Cerebellar nuclear complex (tissue), 1 donor: ENCODE measurements at places on chromosomes 11 and 22.

- no peak for DNase-seq
These were observed 13.6 kb upstream of the CD3E start for GRCh38 chr11:118290923-118291322.

DNA sequence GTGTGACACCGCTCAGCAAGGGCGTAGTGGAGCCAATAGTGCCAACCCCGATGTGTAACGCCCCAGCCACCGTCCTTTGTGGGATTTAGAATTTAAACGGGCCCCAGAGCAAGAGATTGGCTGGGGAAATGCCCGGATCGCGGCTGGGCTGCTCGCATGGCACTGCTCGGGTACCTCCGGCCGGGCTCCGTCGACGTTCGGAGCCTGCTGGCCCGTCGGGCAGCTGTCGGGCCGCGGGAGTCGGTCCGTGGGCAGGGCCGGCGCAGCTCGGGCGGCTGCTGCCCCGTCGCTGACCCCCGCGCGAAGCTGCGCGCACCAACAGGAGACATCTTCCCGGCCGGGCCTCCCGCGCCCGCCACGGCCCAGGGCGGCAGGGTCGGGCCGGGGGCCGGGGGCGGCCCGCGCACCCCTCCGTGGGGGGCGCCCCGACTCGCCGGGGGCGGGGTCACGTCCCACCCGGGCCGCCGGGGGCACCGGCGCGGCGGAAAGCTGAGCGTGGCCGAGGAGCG, 1.3 kb upstream of the KDM2A start:
- no peak for DNase-seq

GRCh38 chr22:19448076-19448607, 631 bp upstream of the C22orf39 start:
- peak; percentile 40 for DNase-seq

GRCh38 chr11:8265681-8266241, 2.1 kb upstream of the LMO1 start:
- no peak for DNase-seq

DNA sequence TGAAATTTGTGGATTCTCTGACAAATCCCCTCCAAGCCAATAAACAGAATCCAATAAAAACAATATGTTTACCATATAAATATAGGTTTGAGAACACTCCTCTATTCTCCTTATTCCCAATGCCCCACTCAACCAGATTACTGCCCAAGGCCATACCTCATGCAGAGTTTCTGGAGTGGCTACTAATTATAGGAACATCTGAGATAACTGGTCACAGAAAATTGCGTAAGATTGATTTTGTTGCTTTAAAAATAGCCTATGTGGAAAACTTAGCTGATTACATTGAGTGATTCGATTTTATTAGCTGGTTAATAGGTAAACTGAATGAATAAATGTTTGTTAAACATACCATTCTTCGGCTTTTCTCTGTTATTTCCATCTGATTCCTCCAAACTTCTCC, 48.0 kb downstream of the ME3 start:
- no peak for DNase-seq
